ENCODE measurements at places on chromosomes 3 and 15.

DNA sequence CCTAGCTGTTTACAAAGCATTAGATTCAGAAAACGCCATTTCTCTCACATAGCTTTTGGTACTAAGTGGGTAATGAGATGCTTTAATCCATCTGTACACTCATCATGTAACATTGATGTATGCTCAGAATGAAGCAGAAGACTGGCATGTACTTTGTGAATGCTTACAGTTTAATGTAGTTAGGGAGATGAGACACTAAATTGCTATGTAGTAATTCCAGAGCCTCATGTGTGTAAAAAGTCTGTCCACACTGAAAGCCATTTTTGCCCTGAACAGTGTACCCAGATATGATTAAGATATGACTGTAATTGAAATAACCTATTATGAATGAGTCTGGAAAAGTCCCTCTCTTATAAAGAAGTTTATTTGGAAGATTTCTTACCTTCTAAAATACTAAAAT is 66.5 kb downstream of the ARMC8 start:
- DNase-seq: no peak

DNA sequence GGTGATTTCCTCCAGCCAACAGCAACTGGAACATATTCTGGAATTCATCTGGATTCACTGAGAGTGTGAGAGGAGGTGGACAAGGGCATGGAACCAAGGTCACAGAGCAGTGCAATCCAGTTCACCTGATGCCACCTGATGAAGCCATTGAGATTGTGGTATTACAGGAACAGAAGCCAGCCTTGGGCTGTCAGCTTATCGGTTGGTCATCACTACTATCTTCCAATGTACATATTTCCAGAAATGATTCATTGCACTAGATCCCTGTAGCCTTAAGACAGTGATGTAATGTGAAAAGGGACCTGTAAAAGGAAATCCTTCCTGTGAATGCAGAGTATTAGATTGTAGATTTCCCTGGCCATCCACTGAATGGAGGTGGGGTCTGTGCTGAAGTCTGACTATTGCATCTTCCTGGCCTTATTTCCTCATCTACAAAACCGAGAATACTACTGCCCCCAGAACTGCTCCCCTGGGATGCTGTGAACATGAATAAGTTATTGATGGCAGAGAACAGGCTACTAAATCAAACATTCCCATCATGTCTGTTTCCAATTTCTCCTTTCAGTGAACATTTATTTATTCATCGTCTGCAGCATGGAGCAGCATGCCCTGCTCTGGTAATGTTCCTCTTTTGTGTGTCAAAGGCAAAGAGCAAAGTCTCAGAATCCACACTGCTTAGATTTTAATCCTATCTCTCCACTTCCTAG is 47.4 kb upstream of the TPM1 start:
- DNase-seq: no peak

- DNase-seq: no peak
Observed at GRCh38 chr15:37517191-37517895, 417.0 kb upstream of the MEIS2 start.

DNA sequence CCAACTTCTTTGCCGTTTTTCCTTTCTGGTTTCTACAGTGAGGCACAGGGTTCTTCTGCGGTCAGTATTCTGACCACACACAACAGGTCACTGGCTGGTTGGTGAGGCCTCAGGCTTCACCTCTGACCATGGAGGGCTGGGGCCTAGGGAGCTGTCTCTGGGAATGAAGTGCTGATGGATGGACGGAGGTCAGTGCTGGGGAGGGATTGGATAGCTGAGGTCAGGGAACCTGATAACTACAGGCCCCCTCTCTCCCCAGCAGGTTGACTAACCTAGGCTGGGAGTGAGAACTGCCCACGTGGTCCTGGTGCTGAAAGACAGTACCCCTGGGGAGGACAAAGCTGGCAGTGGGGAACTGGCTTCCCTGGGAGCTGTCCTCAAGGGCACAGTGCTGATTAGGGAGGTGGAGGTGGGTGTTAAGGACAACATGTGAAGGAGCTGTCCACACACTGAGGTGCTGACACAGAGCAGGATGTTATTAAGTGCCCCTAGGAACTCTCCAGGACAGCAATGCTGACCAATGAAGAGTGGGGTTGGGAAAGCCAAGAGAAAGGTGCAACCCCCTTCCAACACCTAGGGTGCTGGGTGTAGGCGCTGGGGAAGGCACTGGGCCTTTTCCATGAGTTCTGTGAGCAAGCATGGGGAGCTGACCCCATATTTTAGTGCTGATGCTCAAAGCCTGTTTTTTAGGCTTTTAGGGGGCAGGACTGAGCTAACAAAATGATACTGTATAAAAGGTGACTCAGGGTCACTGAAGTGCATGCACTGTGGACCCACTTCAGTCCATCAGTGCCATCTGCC is 45.2 kb downstream of the ATP2B2 start:
- DNase-seq: no peak

DNA sequence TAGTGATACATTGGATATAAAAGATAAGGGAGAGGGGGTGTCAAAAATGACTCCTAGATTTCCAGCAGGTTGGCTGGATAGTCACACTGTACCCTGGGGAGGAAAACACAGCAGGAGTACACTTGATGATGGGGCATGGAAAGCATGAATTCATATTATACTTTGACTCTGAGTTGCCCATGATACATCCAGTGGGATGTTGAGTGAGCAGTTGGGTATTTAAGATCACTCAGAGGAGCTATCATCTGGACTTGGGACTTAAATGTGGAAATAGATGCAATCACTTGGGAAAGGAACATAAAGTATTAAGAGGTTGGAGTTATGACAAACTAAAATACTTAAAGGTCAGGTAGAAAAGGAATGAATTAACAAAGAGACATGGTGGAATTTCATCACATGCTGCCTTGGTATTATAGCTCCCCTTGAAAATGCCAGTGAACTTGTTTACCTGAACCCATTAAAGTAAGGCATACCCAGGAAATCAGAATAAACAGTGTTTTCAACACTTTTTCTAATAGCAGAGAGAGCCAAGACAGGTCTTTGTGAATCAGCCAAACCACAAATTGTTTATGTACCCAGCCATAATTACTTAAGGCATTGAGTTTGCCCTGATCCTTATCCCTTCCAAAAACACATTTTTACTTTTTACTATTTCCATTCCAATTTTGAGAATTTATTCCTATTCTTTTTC is 49.9 kb upstream of the ABI3BP start:
- DNase-seq: no peak
